Cerebellar nuclear complex (tissue), 1 donor: ENCODE measurements at places on chromosomes 2 and 18.

DNA sequence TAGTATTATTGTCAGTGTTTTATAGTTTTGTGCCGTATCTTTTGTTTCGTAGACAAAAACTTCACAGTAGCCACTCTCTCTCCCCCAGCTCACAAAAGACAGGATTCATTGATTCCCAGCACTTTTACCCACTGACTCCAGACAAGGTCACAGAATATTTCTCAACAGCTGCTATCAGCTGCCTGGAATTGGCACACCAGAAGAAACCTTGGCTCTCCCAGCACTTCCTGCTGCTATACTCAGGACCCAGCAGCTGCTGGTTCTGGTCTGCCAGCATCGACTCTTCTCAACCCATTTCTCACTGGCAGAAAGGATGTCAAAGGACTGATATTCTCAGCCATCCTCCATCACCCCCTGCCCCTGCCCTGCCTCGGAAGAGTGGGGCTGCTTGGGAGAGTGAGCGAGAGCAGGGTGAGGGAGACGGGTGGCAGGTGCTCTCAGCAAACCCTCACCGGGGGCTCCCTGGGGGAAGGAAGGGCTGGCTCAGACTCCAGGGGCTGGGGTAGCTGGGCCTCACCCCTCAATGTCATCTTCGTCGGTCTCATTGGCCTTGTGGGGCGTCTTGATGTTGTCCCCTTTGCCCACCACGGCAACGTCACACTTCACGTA lies 6.1 kb upstream of the OTOF start:
- DNase-seq: no peak

DNA sequence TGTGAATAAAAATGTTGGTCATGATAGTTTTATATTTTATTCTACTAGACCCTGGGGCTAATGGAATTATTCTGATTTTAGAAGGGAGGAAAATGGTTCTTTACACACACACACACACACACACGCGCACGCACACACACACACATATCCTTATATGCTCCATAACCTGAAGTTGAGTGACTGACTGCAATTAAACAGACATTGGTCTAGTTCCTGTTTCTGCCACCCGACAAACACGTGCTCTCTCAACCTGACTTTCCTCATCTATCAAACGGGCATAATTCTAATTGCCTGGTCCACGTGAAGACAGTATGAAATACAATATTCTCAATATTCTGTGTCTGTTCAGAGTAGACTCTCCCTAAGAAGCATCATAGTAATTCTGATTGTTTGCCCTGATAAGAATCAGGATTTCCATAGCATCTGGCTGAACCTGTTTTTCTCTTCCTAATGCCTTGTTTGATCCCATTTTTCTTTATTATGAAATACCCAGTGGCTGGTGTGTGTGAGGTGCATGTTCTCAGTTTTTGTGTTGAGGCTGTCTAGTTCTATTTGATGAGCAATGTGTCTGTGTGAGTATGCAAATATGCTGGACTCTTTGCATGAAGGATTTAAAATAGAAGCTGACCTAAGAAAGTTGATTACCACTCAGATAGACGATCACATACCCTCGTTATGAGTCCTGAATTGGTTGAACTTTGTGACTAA lies 51.0 kb downstream of the SETBP1 start:
- DNase-seq: no peak

DNA sequence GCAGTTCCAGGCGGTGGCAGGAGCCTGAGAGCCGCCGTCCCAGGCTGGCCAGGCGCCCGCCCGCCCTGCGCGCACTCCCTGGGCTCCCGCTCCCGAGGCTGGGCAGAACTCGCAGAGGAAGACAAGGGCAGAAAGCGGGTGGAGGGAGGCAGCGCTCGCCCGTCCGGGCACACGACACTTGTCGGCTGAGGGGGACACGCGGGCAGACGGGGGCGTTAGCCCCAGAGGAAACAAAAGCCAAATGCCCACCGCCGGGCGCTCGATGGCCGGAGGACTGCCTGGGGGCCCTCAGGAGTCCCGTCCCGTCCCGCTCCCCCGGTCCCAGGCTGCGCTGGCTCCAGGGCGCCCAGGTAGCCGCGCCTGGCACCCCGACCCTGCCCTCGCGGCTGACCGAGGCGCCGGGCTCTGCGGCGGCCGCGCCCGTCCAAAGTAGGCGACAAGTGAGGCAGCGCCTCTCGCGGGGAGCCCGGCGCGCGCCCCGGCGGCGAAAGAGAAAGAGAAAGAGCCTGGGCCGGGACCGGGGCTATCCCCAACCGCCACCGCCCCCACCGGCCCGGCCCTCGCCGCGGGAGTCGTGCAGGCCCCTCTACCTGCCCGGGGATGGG lies 491 bp downstream of the L3MBTL4 start:
- DNase-seq: no peak

GRCh38 chr2:28444956-28445355 lies 50.9 kb upstream of the PLB1 start:
- DNase-seq: no peak

DNA sequence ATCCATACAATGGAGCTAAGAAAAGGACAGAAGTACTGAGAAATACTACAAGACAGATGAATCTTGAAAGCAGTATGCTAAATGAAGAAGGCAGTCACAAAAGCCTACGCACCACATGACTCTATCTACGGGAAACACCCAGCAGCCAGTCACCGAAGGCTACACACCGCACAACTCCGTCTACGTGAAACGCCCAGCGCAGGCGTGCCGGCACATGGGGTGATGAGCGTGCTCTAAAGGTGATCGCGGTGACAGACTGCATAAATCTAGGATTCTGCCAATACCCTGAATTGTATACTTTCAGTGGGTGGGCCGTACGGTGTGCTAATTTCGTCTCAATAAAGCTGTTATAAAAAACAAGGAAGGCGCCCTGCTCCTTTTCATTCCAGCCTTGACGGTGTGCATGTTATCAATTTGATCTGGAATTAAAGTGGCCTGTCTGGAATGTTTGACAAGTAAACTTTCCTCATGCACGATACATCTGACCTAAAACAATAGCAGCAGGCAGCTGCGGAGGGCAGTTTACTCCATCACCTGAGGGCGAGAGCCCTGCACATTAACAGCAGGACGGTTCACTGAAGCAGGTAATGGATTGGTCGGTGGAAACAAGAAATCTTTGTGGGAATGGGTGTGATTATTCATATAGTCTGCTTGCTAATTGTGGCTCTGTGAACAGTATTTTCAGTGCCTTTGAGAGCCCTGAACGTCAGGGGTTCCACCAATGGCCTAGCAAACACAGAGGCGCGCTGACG lies 86.2 kb upstream of the SALL3 start:
- DNase-seq: no peak

- no peak for DNase-seq
Observed at GRCh38 chr18:21747764-21748693, 7.4 kb downstream of the MIB1 start.

GRCh38 chr2:230956827-230957755 lies 32.0 kb upstream of the GPR55 start:
- DNase-seq: no peak

GRCh38 chr2:59041139-59041538 lies 800.0 kb upstream of the FANCL start:
- DNase-seq: no peak

DNA sequence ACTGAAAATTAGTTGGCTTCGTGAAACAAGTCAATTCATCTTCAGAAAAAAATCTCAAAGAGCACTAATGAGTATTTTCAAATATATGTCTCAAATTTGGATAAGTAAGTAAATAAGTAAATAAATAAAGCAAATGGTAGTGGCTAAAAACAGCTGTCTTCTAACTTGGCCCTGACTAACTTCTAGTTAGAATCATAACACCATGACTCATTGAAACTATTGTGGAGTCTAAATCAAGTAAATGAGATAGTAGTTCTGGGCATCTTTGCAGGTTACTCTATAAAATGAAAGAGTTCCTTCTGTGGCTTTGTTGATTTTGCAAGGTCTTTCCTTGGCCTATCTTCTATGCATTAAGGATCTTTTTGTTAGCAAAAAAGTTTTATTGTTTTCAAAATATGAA lies 110.7 kb downstream of the SLC8A1 start:
- no peak for DNase-seq

DNA sequence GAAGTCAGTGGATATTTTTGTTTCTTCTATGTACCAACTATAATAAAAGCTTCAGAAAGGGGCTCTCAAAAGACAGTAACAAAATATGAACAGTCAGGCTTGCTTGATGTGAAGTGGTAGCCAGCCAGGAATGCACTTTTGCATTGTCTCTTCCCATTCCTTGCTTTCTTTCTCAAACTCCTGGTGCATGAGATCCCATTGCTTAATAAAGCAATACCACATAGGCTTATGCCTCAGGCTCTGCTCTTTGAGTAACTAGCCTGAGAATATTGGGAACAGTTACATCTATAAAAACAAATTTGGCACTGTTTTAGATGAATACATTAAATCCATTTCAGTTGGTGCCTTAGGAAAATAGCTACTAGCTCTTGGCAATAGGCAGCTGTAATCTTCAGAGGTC lies 62.6 kb upstream of the ST6GAL2 start:
- no peak for DNase-seq

- no peak for DNase-seq
Observed at GRCh38 chr2:219109471-219109870, 48.8 kb upstream of the IHH start.

DNA sequence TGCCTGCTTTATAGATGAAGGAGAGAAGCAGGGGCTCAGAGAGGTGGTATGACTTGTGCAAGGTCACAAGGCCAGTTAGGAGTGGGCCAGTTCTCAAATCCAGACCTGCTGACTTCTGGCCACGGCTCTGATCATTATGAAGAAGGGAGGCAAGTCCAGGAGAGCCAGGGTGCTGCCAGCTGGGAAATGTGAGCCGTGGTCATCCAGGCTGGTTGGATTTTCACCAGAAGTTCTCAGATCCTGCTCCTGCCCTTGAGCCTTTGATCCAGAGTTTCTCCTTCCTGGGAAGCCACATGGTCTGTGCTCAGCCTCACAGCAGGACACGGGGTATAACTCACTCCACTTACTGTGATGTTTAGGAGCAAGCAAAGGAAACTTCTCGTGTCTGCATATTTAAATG lies 239.9 kb downstream of the KLHL29 start:
- DNase-seq: no peak

GRCh38 chr2:128412181-128412871 lies 93.7 kb upstream of the HS6ST1 start:
- no peak for DNase-seq

- DNase-seq: no peak
Observed at GRCh38 chr2:95698146-95698545, 106.3 kb downstream of the TRIM43 start.

GRCh38 chr2:121159291-121160071 lies 125.5 kb downstream of the TFCP2L1 start:
- no peak for DNase-seq

DNA sequence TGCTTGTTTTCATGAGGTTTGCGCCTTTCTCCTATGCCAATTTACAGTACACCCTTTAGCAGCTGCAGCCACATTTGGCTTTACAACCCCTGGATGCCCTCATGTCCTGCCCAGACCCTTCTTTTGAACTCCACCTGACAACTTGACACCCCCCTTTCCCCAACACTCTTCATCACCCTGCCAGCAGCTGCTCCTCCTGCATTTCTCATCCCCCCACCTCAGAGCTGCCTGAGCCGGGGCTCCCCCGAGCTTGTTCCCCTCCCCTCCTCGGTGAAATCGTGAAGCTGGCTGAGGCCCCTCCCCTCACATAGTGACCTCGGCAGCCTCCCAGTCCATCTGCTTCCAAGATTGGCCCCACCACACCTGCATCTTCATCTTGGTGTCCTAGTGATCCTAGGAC lies 40.5 kb downstream of the LRRFIP1 start:
- DNase-seq: no peak

GRCh38 chr2:120605231-120605935 lies 130.3 kb upstream of the GLI2 start:
- DNase-seq: no peak

- DNase-seq: no peak
Observed at GRCh38 chr2:180669016-180669415, 311.4 kb upstream of the UBE2E3 start.

DNA sequence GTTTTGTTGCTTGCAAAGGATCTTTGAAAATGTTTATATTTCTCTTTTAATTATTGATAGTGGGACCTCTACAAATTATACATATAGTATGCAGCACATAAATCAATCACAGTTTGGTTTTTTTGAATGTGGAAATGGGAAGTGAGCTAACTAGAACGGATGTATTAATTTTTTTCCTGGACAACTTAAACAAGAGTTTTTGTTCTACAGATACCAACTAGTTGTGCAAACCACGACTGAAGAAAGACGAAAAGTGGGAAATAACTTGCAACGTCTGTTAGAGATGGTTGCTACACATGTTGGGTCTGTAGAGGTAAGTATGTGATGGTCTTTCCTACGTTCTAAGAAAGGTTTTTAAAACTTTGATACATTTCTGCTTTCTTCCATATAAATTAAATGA lies 39.2 kb downstream of the NDC80 start:
- no peak for DNase-seq

DNA sequence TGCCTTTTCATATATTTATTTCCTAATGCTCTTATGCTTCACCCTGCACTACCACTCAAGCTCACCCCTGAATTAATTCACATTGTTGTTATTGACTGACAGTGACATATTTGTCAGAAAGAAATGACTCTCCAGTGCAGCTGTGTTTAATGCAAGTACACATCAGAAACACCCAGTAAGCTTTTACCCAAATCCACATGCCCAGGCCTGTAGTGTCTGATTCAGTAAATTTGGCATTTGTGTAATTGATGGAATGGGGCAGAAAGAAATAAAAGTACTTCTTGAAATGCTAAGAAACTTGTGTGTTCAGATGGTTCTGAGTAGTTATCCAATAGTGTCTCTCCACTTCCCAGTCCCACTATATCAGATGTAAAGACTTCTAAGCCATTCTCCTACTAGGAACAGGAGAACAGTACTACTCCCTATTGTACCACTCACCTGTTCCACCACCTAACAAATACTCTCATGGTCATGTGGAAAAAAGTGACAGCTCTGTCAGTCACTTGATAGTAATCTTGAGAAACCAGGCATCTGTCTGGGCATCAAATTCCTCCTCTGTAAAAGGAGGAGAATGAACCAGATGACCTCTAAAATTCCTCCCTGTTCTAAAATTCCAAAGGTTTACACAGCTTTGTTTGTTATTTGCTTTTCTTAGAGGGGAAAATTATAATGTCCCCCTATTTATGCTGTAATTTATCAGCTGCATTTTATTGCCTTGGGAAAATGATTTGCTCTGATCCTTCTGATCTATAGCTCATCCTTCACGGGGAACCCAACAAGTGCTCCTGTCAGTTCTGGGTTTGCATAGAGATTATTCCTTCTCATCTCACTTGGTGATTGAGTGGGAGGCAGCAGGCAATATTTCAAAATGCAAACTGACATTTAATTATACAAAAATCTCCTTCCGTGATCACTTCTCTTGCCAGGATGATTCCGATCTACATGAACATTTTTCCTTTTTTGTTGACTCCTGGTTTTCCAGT lies 70.9 kb downstream of the ZNF385B start:
- DNase-seq: no peak

GRCh38 chr18:25360301-25360899 lies 8.4 kb upstream of the ZNF521 start:
- no peak for DNase-seq

- no peak for DNase-seq
Observed at GRCh38 chr2:54579682-54580620, 123.8 kb downstream of the SPTBN1 start.

GRCh38 chr18:51020536-51020935 lies 9.5 kb upstream of the SMAD4 start:
- no peak for DNase-seq
